ENCODE measurements at places on chromosomes 13 and 19. TPM values are rescaled to one million over a fixed set of nuclear protein-coding genes. Genes with fewer than 3 reads are reported as not detected.

Gene RNF126
- 38.1 TPM for total RNA-seq

Gene LGALS14
- total RNA-seq, result 0.48 TPM

Gene LMO7
- total RNA-seq, result 253 TPM

- peaks cover 35% of the 10 kb centered on the region for H3K4me1 ChIP-seq
- peak within 1 kb of the TSS; percentile 95 for H3K4me3 ChIP-seq
- peak within 1 kb of the TSS; percentile 94 for H3K27ac ChIP-seq
- no peaks in the 10 kb centered on the region for H3K27me3 ChIP-seq
Observed at GRCh38 chr19:37906869-37907734, at the start of gene SIPA1L3. SIPA1L3 (plus strand) TSS chr19:37907208; CDS start chr19:38081566, 174,358 bp downstream.

DNA sequence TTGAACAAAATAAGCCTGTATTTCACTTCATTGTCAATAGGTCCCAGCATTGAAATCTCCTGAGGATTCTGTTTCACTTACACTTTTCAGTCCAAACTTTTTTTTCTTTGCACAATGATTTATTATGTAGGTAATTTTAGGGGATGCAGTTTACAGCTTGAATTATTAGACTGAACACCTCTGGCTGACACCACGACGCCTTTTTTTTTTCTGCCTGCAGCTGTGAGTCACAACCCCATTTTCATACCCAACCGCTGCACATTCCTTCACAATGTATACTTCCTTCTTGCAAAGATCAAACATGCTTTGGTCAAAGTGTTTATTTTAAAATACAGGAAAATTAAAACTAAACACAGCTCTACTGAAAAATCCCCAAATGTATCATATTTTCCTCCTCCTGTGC lies 11.4 kb downstream of the ZIC2 start:
- H3K4me1 ChIP-seq, result peaks cover 13% of the 10 kb centered on the region
- H3K27me3 ChIP-seq, result peaks cover 91% of the 10 kb centered on the region
- no peak for DNase-seq
- peak overlapping the region; percentile 11 for H3K4me3 ChIP-seq
- no peaks in the 10 kb centered on the region for H3K36me3 ChIP-seq

DNA sequence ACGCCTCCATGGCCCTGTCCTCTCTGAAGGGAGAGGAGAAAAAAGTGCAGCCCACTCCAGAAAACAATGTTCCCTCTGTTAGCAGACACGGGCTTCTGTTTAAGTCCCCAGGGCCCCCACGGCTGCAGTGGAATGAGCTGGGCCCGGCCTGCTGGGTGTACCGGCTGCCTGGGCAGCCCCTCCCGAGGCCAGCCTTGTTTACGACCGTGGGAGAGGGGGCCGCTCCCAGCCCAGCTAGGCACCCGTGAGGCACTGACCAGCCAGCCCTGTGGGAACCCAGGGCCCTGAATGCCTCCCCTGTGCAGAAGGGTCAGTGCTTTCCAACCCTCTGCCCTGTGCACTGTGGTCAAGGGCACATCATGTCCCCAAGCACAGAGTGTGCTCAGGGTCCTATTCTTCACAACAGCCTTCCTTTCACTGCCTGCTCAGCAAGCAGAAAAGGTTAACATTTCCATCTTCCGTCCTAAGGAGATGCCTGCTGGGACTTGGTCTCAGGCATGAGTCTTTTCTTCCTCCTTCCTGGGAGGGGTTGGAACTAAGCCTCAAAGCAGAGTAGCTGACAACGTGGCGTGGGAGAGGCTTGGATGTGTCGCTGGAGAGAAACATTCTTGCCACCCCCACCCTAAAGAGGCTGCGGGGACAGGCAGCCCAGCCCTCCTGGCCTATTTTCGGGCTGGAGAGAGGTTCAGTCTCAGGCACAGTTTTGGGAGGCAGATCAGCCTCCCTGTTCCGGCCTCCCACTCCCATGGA lies 90.1 kb downstream of the RGCC start:
- no peaks in the 10 kb centered on the region for H3K36me3 ChIP-seq
- peak overlapping the region; percentile 29 for H3K27ac ChIP-seq
- H3K4me1 ChIP-seq, result peaks cover 32% of the 10 kb centered on the region
- no peaks in the 10 kb centered on the region for H3K27me3 ChIP-seq

DNA sequence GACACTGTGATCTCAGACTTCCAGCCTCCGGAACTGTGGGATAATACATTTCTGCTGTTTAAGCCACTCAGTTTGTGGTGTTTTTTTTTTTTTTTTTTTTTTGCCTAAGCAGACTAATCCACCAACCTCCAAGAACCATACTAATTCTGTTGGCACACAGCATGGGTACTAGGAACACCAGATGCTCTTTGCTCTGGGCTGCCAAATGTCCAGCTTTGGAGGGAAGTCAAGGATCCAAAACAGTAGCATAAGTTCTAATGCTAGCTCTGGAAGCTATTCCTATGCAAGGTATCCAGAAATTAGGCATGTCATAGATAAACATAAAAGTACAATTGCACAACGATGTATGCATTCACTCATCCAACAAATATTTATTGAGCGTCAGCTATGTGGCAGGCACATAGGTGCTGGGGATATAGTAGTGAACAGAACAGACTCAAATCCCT lies 64.5 kb upstream of the WDFY2 start:
- no peak overlapping the region for H3K27ac ChIP-seq
- H3K4me1 ChIP-seq, result no peaks in the 10 kb centered on the region
- no peaks in the 10 kb centered on the region for H3K36me3 ChIP-seq
- H3K27me3 ChIP-seq, result no peaks in the 10 kb centered on the region
- no peak for DNase-seq

Gene DCT
- total RNA-seq, result 19.7 TPM

GRCh38 chr13:32650705-32651311 lies 64.6 kb downstream of the PDS5B start:
- DNase-seq, result no peak
- no peak overlapping the region for H3K27ac ChIP-seq
- H3K4me3 ChIP-seq, result no peak overlapping the region
- no peaks in the 10 kb centered on the region for H3K27me3 ChIP-seq
- peaks cover 5% of the 10 kb centered on the region for H3K4me1 ChIP-seq

GRCh38 chr13:102872131-102872530 lies 26.3 kb downstream of the ERCC5 start:
- H3K4me1 ChIP-seq, result peaks cover 6% of the 10 kb centered on the region
- no peak overlapping the region for H3K27ac ChIP-seq
- H3K36me3 ChIP-seq, result peaks cover 45% of the 10 kb centered on the region
- no peak for DNase-seq

DNA sequence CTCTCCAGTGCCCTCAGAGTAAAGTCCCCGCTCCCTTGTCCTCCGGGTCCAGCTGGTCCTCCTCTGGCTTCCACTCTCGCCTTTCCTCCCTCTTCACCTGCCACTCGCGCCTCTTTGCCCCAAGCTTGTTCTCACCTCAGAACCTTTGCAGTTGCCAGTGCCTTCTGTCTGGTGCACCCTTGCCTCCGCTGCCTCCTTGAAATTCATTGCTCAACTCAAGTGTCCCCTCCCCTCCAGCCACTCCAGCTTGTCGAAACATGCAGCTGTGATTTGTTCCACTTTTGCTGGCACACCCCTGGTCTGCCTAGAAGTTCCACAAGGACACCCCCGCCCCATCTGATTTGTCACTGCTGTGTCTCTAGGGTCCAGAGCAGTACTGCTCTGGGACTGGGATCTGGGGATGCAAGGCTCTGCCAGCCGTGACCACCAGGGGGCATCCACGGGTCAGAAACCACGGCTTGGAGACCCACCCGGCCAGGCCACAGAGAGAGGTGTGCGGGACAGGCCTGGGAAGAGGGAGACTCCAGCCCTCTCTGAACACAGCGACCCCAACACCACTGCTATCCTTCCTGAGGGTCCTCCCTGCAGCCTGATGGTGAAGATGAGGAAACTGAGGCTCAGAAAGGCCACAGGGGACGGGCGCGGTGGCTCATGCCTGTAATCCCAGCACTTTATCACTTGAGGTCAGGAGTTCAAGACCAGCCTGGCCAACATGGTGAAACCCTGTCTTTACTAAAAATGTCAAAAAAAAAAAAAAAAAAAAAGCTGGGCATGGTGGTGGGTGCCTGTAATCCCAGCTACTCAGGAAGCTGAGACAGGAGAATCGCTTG lies 49.9 kb downstream of the AP1M1 start:
- peaks cover 4% of the 10 kb centered on the region for H3K27me3 ChIP-seq
- H3K4me3 ChIP-seq, result no peak overlapping the region
- H3K4me1 ChIP-seq, result peaks cover 5% of the 10 kb centered on the region
- no peaks in the 10 kb centered on the region for H3K36me3 ChIP-seq
- H3K27ac ChIP-seq, result peak overlapping the region; percentile 61

GRCh38 chr13:48644141-48644540 lies 9.6 kb upstream of the CYSLTR2 start:
- no peak overlapping the region for H3K27ac ChIP-seq
- H3K36me3 ChIP-seq, result no peaks in the 10 kb centered on the region
- no peak overlapping the region for H3K4me3 ChIP-seq
- H3K27me3 ChIP-seq, result no peaks in the 10 kb centered on the region
- H3K4me1 ChIP-seq, result peaks cover 6% of the 10 kb centered on the region

GRCh38 chr13:95455782-95456181 lies 96.7 kb upstream of the CLDN10 start:
- H3K27me3 ChIP-seq, result no peaks in the 10 kb centered on the region
- H3K36me3 ChIP-seq, result no peaks in the 10 kb centered on the region
- no peaks in the 10 kb centered on the region for H3K4me1 ChIP-seq
- H3K27ac ChIP-seq, result no peak overlapping the region

- no peaks in the 10 kb centered on the region for H3K27me3 ChIP-seq
- H3K4me3 ChIP-seq, result peak overlapping the region; percentile 84
- DNase-seq, result peak; percentile 60
- no peaks in the 10 kb centered on the region for H3K36me3 ChIP-seq
- H3K4me1 ChIP-seq, result peaks cover 34% of the 10 kb centered on the region
Observed at GRCh38 chr19:35776102-35776788, 881 bp downstream of the ARHGAP33 start.

- H3K27me3 ChIP-seq, result peaks cover 30% of the 10 kb centered on the region
- no peak overlapping the region for H3K27ac ChIP-seq
- H3K4me1 ChIP-seq, result no peaks in the 10 kb centered on the region
- no peak overlapping the region for H3K4me3 ChIP-seq
Observed at GRCh38 chr13:26528527-26528926, 29.0 kb upstream of the WASF3 start.

DNA sequence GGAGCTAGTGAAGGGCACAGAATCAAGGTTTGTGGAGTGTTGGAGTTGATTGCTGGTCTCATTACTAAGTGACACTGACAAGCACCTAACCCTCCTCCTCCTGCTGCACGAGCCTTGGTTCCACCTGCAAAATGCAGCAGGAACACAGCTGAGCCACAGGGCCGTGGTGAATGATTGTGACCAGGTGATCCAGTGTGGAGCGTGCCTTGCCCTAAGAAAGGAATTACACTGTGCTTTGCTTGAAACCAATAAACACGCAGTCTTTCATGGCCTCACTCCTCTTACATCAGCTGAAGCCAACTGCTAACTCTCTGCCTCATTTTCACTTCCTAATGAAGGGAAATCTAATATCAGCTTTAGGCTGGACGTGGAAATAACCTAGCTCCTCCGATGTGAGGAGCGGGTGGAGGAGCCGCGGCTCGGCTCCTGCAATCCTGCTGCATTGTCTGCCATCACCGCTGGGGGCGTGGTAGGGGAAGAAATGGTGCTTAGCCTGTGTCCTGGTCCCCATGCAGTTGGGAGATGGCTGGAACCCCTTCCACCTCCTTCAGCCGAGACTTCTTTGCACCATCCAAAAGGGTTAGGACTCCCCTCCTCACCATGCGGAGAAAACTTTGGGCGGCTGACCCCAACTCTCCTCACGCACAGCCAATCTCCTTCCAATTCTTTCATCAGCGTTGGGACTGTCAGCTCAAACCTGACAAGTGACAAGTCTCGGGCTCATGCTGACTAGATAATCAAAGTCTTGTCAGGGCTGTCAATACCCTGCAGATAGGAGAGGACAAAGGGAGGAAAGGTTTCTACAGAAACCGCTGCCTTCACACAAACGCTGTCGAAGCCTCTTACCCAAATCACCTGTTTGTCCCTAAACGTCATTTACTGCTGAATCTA lies 427.9 kb downstream of the ZNF536 start:
- no peak overlapping the region for H3K27ac ChIP-seq
- H3K27me3 ChIP-seq, result peaks cover 40% of the 10 kb centered on the region
- H3K4me1 ChIP-seq, result no peaks in the 10 kb centered on the region
- H3K36me3 ChIP-seq, result no peaks in the 10 kb centered on the region

Gene ZSCAN1
- total RNA-seq, result 0.95 TPM

GRCh38 chr19:8017808-8018207 lies 12.4 kb upstream of the ELAVL1 start:
- no peak overlapping the region for H3K4me3 ChIP-seq
- H3K4me1 ChIP-seq, result peaks cover 14% of the 10 kb centered on the region
- DNase-seq, result no peak
- H3K27me3 ChIP-seq, result no peaks in the 10 kb centered on the region
- no peaks in the 10 kb centered on the region for H3K36me3 ChIP-seq

Gene FBXO27
- total RNA-seq, result 8.2 TPM

- DNase-seq, result no peak
- peaks cover 47% of the 10 kb centered on the region for H3K27me3 ChIP-seq
- H3K4me1 ChIP-seq, result peaks cover 26% of the 10 kb centered on the region
- no peak overlapping the region for H3K27ac ChIP-seq
- peaks cover under 1% of the 10 kb centered on the region for H3K36me3 ChIP-seq
Observed at GRCh38 chr19:39303373-39304184, 7.4 kb downstream of the IFNL1 start.

DNA sequence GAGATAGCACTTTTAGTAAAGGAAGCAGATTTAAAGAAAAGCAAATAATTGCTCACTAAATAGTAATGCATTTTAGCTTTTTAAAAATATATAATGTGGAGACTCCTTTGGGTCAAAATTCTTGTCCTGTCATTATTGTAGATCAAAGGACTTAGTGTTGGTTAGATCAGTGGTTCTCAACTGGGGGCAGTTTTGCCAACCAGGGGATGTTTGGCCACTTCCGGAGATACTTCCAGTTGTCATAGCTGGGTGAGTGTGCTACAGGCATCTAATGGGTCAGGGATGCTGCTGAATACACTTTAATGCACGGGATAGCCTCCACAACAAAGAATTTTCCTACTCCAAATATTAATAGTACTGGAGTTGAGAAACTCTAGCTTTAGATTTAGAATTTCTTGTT lies 126.8 kb downstream of the LMO7 start:
- peak overlapping the region; percentile 85 for H3K4me3 ChIP-seq
- H3K4me1 ChIP-seq, result peaks cover 26% of the 10 kb centered on the region
- H3K27ac ChIP-seq, result peak overlapping the region; percentile 96
- H3K27me3 ChIP-seq, result no peaks in the 10 kb centered on the region

DNA sequence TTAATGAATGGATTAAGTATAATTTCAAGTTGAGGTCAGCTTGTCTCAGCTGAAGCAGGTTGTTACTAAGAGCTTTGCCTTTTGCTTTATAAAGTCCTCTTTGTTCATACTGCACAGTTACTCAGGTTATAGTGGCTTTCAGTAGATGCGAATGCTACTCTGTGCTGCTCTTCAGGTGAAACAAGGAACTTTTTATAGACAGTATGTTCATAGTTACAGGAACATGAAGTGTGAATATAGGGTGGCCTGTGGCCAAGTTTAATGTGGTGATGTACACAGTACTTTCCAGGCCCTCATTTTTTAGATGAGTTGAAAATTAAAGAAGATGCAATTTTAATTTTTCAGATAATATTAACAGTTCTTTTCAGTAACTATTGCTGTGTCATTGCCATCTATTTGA lies 20.8 kb downstream of the SUGT1 start:
- DNase-seq, result no peak
- H3K27me3 ChIP-seq, result no peaks in the 10 kb centered on the region
- H3K4me1 ChIP-seq, result no peaks in the 10 kb centered on the region
- no peak overlapping the region for H3K27ac ChIP-seq
- peaks cover 10% of the 10 kb centered on the region for H3K36me3 ChIP-seq

- H3K4me3 ChIP-seq, result peak within 1 kb of the TSS; percentile 77
- DNase-seq, result peak; percentile 84
- H3K27me3 ChIP-seq, result peaks cover 28% of the 10 kb centered on the region
- H3K27ac ChIP-seq, result peak within 1 kb of the TSS; percentile 43
- H3K4me1 ChIP-seq, result no peaks in the 10 kb centered on the region
Observed at GRCh38 chr19:7636691-7637373, at the start of gene STXBP2. STXBP2 (plus strand) TSS chr19:7637110; CDS start chr19:7637150, 40 bp downstream.
